ENCODE measurements at places on chromosomes 3 and 15.

DNA sequence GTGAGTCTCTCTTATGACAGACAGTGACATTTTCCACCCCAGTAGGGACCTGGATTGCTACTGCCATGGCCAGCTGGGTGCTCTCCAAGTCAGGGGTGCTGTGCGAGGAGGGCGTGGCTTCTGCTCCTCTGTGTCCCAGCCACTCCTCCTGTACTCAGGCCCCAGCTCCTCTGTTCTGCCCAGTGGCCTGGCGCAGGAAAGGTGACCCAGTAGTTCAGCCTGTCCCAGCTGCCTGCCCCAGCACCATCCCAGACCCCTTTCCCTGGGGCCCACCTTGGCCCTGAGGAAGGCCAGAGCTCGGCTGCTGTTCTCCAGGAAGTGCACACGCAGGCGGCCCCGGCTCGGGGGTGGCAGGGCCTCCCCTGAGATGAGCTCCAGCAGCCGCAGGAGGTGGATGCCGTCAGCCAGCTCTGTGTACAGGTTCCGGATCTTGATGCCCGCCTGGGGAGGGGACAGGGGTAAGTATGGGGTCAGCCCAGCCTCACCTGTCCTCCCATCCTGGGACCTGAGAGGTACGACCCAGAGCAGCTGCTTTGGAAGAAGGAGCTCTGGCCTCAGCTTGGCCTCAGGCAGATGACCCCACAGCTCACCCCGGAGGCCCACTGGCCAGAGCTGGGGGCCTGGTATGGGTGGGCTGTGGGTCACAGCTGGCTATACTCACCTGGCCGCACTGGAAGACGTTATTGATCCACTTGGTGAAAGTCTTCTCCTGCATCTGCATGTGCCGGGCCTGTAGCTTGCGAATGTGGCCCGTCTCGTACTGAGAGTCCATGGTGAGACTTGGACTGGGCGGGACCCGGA is 1.0 kb downstream of the SPTBN5 start:
- DNase-seq, result no peak

GRCh38 chr3:144585953-144586352 is 614.3 kb downstream of the DIPK2A start:
- DNase-seq, result no peak

DNA sequence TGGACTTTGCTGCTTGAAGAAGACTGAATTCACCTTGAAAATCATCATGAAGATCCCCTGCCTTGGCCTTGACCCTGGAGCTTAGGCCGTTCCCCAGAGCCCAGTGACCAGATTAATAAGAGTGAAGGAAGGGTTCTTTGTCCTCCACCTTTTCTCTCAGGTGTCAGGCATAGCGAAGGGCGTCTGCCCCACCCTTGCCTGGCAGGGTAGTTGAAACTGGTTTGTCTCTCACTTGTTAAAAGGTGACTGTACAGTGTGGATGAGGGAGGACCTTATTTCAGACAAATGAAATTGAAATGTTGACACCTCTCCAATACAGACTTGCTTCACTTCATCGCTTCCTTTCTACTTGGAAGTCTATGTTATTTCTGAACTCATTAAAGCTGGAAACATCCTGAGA is 223.7 kb upstream of the BHLHE40 start:
- no peak for DNase-seq

GRCh38 chr3:141412087-141412935 is 44.0 kb downstream of the ZBTB38 start:
- DNase-seq, result peak; percentile 97

- peak; percentile 97 for DNase-seq
Measured at GRCh38 chr3:16174389-16174788, at the start of gene GALNT15. TSS of gene GALNT15 (plus strand) at chr3:16174680. CDS start at chr3:16175152, 472 bp downstream.

DNA sequence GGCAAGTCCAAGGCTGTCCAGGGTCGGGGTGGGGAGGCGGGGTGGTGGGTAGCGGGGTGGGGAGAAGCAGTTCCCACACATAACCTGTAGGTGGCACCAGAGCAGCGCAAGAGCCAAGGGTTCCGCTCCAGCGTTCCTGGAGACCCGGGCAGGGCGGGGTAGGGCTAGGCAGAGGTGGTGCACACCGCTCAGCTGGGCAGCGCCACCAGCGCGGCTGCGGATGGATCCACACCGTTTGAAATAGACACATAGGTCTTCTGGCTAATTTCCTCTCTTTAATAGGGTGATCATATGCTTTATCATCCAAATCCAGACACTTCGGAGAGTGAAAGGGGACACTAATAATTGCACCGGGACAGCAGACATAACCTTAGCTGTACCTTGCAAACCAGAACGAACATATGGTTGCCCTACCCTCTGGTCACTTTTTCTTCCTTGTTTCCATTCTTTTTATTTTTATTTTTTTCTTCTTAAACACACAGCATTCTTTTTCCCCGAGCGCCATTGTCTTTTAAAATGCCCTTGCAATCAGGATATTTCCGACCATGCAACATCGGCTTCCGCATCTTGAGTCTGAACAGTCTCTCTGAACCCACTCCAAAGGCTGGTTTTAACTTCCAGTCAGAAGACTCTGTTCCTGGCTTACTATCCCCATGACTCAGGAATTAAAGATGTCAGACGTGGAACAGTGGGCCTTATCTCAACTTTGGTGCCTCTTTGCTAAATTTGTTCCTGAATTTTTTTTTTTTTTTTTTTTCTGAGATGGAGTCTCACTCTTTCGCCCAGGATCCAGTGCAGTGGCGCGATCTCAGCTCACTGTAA is 12.5 kb upstream of the ZSCAN2 start:
- peak; percentile 67 for DNase-seq

DNA sequence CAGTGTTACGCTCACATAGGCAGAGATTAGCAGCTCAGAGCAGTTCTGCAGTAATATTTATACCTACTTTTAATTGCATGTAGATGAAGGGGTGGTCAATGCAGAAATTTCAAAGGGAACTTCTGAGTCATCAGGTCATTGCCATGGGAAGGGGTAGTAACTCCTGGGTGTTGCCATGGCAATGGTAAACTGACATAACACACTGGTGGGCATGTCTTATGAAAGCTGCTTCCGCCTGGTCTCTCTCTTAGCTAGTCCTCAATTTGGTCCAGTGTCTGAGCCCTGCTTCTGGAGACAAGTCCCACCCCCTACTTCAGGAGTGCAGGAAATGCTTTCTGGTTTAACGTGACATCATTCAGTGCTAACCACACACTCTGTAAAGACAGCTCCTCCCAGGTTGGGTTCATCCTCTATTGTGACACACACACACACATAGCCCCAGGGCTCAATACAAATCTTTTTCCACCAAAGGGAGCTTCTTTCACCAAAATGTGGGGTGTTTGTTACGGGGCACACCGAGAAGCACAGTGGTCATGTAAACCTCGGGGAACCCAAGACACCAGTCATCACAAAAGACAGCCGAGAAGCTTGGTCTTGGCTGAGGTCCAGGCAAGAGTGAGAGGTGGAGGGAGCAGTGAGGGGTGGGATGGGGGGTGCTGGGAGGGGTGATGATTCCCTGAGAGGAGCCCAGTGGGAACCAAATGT is 74.5 kb downstream of the TLE3 start:
- DNase-seq, result peak; percentile 53

DNA sequence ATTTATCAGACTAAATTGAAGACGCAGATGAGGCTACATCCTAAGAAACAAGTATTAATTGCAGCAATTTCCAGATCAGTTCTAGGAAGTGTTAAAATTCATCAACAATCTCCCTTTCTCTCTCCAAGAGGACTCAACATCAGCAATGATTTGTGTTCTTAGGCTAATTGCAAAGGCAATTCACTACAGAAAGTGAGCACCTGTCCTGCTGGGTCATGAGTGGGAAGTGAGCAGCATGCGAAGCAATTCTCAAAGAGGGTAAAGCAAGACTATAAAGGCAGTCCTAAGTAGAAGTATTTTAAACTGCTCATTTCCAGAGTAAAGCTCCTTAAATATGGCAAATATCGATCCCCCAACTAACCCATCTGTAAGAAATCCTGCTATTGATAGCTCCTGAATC is 1191.0 kb upstream of the ALCAM start:
- DNase-seq, result no peak

DNA sequence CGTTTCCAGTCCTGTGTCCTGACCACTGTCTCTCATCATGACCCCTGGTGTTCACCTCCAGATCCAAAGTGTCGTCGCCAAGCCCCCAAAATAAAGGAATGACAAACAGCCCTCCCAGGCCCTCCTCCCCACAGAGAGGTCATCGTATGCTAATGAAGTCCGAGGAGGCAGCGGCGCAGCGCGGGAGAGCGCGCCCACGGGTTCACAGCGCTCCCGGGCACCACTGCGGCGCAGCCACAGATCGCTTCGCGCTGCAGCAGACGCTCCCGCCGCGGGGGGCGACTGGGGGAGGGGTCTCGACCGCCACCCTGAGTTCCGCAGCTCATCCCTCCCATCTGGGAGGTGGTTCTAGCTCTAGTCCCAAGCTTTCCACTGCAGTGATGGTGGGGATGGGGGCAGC is 1.3 kb downstream of the DGKG start:
- no peak for DNase-seq

DNA sequence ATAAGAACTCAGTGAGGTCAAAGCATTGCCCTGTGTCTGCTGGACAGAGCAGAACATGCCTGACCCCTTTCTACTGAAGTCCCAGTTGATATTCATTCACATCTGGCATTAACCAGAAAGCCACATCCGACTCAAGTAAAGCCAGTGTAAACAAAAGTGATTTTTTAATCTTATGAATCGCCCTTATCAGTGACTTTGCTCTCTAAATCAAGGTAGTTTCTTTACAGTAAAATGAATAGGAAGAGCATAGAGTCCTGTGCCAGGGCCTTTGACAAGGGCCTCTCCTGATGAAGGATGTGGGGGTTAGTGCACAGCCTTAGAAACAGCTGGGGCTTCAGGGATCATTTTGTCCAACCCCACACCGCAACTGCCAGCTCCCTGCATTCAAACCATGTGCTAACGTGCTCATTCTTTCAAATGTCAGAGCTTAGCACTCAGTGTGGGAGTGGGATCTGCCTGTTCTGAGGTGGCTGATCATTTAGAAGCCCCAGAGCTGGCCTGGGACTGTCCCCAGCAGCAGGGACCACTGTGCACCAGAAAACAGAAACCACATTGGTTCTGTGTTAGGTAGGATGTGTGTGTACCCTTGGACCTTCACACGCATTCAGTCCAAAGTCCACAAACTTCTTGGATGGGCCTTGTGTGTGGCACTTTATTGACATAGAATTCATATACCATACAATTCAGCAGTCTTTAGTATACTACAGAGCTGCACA is 55.3 kb downstream of the CCR4 start:
- no peak for DNase-seq

GRCh38 chr3:171690281-171690680 is 120.0 kb downstream of the PLD1 start:
- DNase-seq, result no peak

- DNase-seq, result no peak
Measured at GRCh38 chr3:163382183-163382582, 1696.1 kb downstream of the SI start.

DNA sequence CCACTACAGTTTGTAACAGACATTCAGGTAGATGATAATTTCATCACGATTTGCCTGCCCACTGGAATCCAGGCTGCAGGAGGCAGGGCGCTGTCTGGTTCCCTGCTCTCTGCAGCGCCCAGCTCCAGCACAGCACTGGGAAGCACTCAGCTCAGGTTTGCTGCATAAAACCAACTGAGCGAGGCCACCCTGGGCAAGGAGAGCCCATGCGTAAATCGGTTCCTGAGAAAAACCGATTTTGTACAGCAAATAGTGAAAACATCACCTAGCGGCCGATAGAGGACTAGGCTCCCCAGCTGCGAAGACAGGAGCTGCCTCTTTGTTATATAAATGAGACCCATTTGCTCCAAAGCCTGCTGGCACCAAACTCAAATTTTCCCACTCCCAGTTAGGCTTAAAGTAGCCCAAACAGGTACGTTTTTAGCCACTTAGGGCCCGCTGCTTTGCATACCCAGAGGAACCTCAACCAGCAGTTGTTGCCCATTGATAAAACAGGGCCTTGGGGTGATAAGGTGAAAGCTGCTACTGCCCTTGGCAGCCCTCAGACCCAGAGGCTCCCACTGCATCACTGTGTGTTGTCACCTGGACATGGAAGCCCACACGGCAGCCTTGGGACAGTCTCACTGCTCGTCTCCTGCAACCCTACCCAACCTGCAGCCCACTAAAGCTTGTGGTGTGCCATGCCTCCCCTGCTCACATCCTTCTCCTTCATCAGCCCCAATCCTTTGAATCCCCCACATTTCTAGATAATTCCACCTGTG is 47.5 kb downstream of the ALDH1L1 start:
- DNase-seq, result peak; percentile 17

- no peak for DNase-seq
Measured at GRCh38 chr3:136562026-136562425, 190.2 kb downstream of the STAG1 start.

- peak; percentile 17 for DNase-seq
Measured at GRCh38 chr15:100663086-100663914, 60.9 kb downstream of the ASB7 start.

DNA sequence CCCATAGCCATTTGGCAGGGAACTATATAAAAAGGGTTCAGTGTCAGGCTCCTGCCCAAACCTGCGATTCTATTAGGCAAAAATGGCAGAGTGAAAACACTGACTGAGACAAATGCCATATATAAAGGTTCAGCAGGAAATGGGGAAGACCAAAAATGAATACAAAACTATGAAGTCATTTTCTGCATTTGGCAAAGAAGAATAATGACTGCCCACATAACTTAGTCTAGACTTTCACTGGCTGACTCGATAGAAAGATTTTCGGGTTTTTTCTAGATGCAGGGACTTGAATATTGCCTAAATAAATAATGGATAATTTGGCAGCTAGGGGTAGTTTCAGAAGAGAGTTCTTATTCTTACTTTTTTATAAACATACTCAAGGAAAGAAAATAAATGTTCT is 178.0 kb downstream of the TPRG1 start:
- no peak for DNase-seq

GRCh38 chr3:139548801-139549200 is 9.3 kb upstream of the RBP1 start:
- no peak for DNase-seq

- no peak for DNase-seq
Measured at GRCh38 chr3:51705276-51706020, 1.4 kb upstream of the GRM2 start.

DNA sequence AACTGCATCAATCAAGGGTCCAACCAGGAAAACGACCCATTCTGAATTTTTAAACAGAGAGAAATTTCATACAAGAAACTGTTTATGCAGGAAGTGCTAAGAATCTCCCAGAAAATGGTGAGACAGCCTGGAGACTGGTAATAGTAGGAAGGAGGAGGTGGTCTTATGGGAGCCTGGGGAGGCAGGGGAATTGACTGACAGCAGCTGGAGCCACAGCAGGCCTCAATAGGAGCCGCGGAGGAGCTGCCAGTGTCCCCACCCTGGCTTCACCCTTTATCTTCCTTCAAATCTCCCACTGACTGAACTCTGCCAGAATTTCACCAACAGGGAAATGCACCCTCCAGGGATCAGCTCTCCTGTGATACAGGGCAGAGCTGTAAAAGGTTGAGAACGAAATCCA is 7.5 kb upstream of the C3orf80 start:
- no peak for DNase-seq

DNA sequence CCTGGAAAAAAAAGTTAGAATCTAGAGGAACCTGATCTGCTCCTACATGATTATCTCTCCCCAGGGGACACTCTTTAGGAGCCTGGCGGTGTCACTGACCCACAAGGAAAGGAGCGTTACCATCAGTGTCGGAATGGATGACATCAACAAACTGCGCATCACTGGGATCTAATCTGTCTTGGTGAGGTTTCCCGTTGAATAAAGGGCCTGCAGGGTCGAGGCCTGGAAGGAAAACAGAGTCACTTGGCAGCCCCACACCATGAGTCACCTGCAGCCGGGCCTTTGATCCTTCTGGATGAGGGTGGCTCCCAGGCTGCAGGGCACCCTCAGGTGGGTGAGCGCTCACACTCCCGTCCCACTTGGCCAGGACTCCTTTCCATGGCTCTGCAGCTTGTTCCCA is 25.0 kb downstream of the LIPH start:
- DNase-seq, result no peak
